AG08395 (cell line): ENCODE measurements at places on chromosomes 13 and 19.
A peak's percentile ranks its signal among the peaks of the same experiment; 100 is the strongest.

GRCh38 chr19:16594681-16595091, 22.5 kb upstream of the SLC35E1 start:
- DNase-seq, result no peak

- no peak for DNase-seq
Observed at GRCh38 chr13:97171136-97171535, 51.0 kb upstream of the MBNL2 start.

DNA sequence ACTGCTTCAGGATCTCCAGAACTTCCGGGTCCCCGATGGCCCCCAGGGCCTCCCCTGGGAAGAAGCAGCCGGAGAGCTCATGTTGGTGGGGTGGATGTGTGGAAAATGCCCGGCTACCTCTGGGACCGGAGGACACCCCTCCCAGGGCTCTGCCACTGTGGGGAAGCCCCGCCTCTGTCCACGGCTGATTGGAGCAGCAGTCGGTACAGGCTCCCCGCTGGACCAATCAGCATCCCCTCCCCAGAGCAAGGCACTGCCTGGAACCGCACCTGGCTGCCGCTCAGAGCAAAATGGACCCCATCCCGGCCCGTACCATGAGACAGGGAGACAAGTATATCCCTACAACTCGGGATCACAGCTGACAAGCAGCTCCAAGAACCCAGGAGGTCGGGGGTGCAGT, 6.4 kb downstream of the DOHH start:
- DNase-seq, result peak; percentile 82

DNA sequence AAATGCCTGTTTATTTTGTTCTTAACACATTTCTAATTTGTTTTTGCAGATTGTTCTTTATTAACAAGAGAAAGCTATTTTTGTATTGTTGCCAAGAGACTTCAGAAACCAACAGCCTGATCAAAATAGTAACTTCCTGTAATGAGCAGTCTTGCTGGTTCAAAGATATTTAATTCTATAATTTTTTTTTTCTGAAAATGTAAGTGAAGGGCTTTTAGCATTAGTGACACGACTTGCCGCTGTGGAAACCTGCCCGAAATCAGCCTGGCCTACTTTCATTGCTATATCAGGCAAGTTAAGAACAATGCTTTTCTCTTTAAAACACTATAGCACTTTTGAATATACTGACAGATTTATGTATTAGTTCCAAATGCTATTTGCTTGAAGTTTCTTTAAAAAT, 374.3 kb downstream of the EFNB2 start:
- DNase-seq, result no peak

- DNase-seq, result no peak
Observed at GRCh38 chr19:7083076-7083956, 13.8 kb downstream of the ZNF557 start.

GRCh38 chr13:110471833-110472162, 89.7 kb downstream of the RAB20 start:
- no peak for DNase-seq

- DNase-seq, result no peak
Observed at GRCh38 chr13:62209529-62209928, 793.9 kb upstream of the PCDH20 start.

GRCh38 chr19:45075301-45076028, 813 bp downstream of the ZNF296 start:
- DNase-seq, result peak; percentile 84

- DNase-seq, result no peak
Observed at GRCh38 chr13:110073982-110074381, 233.0 kb downstream of the COL4A1 start.

DNA sequence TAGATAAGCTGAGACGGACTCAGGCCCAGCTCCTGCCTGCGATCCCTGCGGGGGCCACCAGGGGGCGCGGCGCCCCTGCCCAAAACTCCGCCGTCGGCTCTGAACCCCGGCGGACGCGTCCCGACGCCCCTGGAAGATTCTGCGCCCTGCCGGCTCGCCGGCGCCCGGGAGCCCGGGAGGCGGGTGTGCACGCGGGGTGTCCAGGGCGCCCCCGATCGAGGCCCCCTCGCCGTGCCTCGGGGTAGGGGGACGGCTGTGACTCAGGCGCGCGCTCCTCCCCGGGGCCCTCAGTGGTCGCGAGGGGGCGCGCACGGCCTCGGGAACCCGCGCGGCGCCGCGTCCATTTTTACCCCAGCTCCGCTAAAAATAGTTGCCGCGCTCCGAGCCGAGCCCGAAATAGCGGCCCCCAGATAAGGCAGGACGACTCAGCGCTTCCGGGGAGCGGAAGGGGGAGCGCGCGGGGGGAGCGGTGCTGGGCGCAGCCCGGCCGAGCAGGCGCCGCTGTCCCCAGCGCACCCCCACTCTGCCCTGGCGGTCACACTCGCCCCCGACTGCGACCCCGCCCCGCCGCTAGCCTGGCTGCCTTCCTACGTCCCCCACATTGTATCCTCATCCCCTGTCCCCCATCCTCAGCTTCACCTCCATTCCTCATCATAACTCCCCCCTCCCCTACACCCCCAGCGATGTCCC, 16.0 kb upstream of the ERCC1 start:
- DNase-seq, result peak; percentile 74

GRCh38 chr19:10214784-10215183, 16.3 kb downstream of the S1PR2 start:
- DNase-seq, result peak; percentile 37

- peak; percentile 83 for DNase-seq
Observed at GRCh38 chr19:46529622-46530451, 34.2 kb upstream of the PNMA8B start.

GRCh38 chr13:65783383-65783782, 1446.8 kb downstream of the PCDH9 start:
- DNase-seq, result no peak

- no peak for DNase-seq
Observed at GRCh38 chr13:49749848-49750247, 42.6 kb downstream of the KPNA3 start.

DNA sequence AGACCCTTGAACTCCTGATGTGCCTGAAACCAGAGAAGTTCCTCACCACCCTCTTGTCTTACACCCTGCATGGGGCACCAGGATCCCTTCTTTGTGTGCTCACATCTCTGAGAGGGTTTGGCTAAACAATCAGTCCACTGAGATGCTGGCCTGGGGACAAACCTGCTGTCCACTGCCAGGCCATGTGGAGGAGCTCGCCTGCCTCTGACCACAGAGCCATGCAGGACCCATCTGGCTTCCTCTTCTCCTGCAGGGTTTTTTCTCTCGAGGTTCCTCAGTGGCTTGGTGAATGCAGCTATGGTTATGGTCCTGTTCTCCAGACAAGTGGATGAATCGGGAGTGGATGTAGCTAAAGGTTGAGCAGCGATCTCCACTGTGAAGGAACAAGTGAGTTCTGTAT, 49.1 kb upstream of the MEDAG start:
- DNase-seq, result peak; percentile 54

DNA sequence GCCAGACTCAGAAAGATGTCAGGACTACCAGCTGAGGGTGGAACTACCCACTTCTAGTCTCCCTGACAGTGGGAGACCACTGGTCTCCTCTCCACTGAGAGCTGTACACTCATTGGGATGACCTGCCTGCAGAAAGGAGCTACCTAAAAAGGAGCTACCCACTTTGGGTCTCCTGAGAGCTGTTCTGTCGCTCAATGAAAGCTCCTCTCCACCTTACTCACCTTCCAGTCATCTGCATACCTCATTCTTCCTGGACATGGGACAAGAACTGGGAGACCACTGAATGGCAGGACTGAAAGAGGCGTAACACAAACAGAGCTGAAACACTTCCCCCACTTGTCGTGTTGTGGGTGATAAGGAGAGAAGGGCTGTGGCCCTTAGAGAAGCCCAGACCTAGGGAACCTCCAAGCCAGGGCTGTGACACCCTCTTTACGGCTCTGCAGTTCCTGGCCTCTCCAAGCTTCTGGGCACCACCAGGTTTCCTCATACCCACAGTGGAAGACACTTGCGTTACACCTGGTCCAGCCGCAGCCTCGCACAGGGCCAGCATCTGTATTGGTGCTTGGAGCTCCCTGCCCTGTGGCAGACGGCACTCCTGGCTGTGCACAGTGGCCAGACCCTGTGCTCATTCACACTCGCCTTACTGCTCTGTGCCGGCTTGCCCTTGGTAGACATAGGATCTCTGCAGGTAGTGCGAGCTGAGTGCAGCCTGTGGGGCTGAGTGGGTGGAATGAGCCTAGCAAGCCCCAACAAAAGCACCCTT, 54.9 kb upstream of the SLITRK6 start:
- DNase-seq, result no peak

DNA sequence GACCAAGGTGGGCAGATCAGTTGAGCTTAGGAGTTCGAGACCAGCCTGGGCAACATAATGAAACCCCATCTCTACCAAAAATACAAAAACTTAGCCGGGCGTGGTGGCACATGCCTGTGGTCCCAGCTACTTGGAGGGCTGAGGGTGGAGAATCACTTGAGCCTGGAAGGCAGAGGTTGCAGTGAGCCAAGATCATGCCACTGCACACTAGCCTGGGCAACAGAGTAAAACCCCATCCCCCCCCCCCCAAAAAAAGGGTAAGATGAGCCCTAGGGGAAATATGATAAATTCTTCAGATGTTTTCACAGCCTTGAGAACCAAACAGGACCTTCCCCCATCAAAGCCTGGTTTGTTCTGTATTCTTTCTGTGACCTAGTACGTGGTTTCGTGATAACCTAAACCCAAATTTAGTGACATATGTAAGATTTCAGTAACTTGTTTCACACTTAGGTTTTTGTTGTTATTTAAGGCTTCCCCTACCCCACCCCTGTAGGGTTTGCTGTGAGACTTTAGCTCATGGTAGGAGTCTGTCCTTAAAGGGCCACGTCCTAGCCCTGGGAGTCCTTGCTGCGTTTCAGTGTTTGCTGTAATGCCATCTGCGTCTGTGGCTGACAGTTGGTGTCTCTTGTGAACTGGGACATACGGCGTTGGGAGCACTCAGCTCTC, 49.6 kb downstream of the MYO9B start:
- DNase-seq, result no peak

DNA sequence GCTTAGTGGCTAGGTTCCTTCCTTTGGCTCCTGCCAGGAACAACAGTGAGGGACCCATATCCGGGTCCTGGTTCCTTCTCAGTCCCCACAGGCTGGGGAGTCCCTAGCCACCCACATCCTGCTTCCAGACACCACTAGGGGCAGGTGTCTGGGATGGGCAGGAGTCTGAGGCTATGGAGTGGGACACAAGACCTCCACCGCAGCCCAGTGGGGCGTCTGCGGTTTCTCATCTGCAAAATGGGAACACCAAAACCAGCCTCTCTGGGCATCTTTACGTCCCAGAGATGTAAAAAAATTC, 879 bp upstream of the FCGBP start:
- no peak for DNase-seq

- peak; percentile 81 for DNase-seq
Observed at GRCh38 chr19:43526884-43527859, at the start of gene ETHE1. TSS of gene ETHE1 (minus strand) at chr19:43527201. CDS start at chr19:43527177, 24 bp downstream.

DNA sequence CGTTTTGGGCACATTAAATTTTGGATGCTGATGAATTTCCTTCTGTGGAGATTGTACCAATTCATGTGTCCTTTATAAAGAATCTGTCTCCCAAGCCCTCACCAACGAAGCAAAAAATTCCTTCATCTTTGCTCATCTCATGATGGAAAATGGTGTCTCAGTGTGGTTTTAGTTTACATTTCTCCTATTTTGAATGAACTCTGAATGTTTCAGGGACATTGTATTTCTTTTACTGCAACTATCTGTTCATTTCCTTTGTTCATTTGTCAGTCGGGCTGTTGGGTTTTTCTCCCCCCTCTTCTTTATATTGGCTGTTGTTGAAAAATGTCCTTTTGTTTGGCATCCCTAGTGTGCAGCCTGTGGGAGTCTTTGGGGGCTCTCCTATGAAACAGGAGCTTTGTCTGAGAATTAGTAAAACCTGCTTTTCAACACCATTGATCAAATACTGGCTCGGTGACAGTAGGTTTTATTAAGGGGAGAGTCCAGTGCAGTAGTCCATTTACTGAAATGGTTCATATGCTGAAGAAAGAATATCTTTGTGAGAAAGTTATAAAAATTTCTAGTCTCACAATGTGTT, 91.3 kb upstream of the C1QTNF9B start:
- DNase-seq, result no peak

DNA sequence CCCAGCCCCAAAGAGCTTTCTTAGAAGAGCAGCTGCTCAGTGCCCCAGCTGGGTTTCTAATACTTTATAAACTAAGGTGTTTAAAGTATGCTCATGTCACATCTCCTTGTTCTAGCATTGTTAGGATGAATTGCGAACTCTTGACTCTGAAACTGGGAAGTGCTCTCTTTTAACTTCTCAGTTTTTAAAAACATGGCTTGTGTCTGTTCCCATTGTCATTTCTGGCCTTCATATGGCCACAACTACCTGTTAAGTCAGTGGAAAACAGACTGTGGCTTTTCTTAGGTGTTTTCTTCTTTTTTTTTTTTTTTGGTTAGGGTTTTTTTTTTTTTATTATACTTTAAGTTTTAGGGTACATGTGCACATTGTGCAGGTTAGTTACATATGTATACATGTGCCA, 164.7 kb downstream of the KCNRG start:
- DNase-seq, result no peak

DNA sequence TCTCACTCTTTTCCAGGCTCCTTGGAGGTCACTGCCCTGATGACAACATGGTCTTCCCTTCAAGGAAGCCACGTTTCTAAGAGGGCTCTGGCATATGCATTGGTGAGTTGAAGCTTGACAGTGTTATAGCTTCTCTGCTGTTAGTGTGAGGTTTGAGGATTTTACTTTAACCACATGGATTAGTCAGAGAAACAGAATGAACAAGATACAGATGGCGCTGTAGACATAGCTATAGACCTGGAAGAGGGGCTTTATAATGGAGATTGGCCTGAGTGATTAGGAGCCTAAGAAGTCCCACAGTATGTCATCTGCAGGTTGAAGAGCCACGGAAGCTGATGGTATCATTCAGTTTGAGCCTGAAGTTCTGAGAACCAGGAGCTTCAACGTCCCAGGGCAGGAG, 18.4 kb upstream of the URI1 start:
- DNase-seq, result no peak

- peak; percentile 72 for DNase-seq
Observed at GRCh38 chr13:94481941-94482340, 2.5 kb upstream of the DCT start.

- DNase-seq, result no peak
Observed at GRCh38 chr13:38180670-38181069, 169.0 kb upstream of the UFM1 start.

DNA sequence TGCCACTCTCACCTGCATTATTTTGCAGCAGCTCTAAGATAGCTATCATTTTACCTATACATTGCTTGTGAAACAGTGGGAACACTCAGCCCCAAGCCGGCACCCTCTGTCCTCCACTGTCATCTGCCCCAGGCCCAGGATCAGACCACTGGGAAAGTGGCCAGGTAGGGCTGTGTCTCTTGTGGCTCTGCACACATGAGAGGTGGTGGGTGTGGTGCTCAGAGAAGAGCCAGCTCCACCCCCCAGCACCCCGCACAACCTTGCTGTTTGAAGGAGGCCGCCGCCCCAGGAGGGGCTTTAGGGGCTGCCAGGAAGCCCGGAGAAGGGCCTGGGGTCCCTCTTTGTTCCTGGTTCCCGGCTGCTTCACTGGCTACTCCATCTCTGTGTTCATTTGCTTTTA, 26.6 kb downstream of the PPP1R37 start:
- DNase-seq, result no peak

GRCh38 chr13:29845440-29846056, 4.9 kb downstream of the UBL3 start:
- DNase-seq, result no peak

GRCh38 chr19:16875584-16876555, 12.9 kb upstream of the F2RL3 start:
- DNase-seq, result no peak
